ENCODE measurements at places on chromosomes 1 and 21. TPM values are rescaled to one million over a fixed set of nuclear protein-coding genes. Genes with fewer than 3 reads are reported as not detected.

Gene CD1E
- total RNA-seq: not detected

Gene TPTE
- not detected for total RNA-seq

Gene LCE2C
- total RNA-seq: not detected

Gene PFKFB2
- total RNA-seq: 18.2 TPM

Gene LCE3D
- total RNA-seq: not detected

Gene EPHA10
- 0.61 TPM for total RNA-seq

DNA sequence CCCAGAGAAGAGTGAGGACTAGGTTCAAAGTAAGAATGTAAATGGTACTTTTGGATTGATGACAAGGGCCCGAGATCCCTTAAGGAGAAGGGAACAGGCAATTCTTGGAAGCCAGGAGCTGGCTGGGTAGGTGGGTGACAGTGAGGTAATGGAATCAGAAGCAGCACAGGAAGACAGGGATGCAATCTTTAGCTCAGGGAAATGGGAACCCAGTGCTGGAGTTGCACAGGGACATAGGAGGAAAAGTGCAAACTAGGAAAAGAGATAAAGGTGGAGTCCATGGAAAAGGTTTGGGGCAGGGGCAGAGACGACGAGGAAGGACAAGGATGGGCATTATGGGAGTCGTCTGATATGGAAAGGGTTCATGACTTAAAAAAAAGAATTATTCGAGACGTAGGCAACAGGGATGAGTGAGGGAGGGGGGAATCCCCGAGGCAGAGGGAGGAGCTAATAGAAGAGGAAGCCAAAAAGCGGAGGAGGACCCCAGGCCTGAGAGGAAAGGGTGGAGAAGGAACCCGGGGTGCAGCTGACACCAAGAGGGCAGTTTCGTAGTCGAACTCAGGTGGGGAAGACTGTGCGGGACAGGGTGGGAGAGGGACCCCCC is 495 bp downstream of the PI4KB start:
- H3K27me3 ChIP-seq: no peaks in the 10 kb centered on the region
- peak overlapping the region; percentile 87 for H3K27ac ChIP-seq
- H3K36me3 ChIP-seq: no peaks in the 10 kb centered on the region
- H3K4me3 ChIP-seq: peak overlapping the region; percentile 90

GRCh38 chr1:95370691-95371562 is 136.9 kb downstream of the RWDD3 start:
- no peaks in the 10 kb centered on the region for H3K4me1 ChIP-seq
- H3K4me3 ChIP-seq: no peak overlapping the region
- no peaks in the 10 kb centered on the region for H3K36me3 ChIP-seq
- DNase-seq: no peak
- H3K27ac ChIP-seq: no peak overlapping the region
- no peaks in the 10 kb centered on the region for H3K27me3 ChIP-seq

GRCh38 chr1:197515421-197515820 is 247.4 kb downstream of the CRB1 start:
- no peaks in the 10 kb centered on the region for H3K4me1 ChIP-seq
- H3K27me3 ChIP-seq: no peaks in the 10 kb centered on the region
- DNase-seq: no peak
- H3K36me3 ChIP-seq: no peaks in the 10 kb centered on the region
- H3K27ac ChIP-seq: no peak overlapping the region

DNA sequence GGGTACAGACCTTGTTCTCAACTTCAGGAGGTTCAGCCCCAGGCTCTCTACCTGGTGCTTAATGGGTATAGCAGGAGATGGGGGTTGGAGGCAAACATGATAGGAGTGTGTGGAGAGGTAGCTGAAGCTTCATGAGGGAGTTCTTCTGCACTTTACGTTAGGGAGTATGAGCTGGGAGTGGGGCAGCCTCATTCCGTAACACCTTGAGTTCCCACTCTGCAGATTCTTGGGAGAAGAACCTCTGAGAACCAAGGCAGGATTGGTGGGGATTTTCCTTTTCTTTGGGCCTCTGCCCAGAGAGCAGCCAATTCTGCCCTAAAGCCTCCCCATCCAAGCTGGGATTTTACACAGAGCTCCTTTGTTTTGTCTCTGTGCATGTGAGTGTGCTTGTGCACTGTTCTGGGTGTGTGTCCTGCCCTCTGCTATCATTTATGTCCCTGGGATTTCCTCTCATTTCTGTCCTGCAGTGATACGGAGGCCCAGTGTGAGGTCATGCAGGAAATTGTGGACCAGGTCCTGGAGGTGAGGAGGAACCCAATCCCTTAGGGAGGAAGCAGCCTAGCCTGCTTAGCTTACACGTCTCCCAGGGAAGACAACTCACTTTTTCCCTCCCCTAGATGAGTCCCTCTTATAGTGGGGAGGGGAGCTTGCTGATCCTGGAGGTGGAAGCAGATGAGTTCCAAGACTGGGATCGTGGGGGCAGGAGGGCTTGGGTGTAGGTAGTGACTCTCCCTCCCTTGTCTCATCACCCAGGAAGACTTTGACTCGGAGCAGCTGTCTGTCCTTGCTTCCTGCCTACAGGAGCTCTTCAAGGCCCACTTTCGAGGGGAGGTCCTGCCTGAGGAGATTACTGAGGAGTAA is 11.6 kb upstream of the SLC27A3 start:
- H3K27ac ChIP-seq: no peak overlapping the region
- no peak overlapping the region for H3K4me3 ChIP-seq
- H3K36me3 ChIP-seq: peaks cover 52% of the 10 kb centered on the region

DNA sequence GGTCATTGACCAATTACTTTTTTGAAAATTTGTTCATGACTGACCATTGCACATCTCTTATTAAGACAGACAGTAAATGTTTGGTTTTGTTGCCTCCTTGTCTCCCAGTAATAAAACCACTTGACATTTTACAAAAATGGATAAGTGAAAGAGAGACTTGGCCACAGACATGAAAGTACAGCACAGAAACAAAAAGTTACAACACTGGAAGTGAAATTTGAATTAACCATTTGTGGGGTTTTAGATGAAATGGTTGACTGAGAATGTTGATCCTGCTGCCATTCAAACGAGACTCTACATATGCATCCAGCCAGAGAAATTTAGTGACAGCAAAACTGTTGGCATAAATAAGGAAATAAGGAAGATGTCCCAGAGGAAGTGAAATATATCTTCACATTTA is 79.3 kb upstream of the B3GALT2 start:
- no peaks in the 10 kb centered on the region for H3K27me3 ChIP-seq
- peaks cover 1% of the 10 kb centered on the region for H3K36me3 ChIP-seq
- no peak overlapping the region for H3K27ac ChIP-seq
- DNase-seq: no peak
- H3K4me3 ChIP-seq: no peak overlapping the region

- H3K4me3 ChIP-seq: no peak overlapping the region
- H3K27ac ChIP-seq: no peak overlapping the region
- no peaks in the 10 kb centered on the region for H3K36me3 ChIP-seq
- DNase-seq: no peak
- H3K4me1 ChIP-seq: peaks cover 30% of the 10 kb centered on the region
These were observed 497.2 kb upstream of the PKN2 start for GRCh38 chr1:88186911-88187310.

GRCh38 chr1:166089804-166090203 is 77.0 kb downstream of the FAM78B start:
- H3K27me3 ChIP-seq: no peaks in the 10 kb centered on the region
- H3K36me3 ChIP-seq: no peaks in the 10 kb centered on the region
- no peaks in the 10 kb centered on the region for H3K4me1 ChIP-seq
- H3K27ac ChIP-seq: no peak overlapping the region
- DNase-seq: no peak

GRCh38 chr1:32891241-32891570 is 4.9 kb downstream of the HPCA start:
- H3K4me3 ChIP-seq: no peak overlapping the region
- peaks cover 49% of the 10 kb centered on the region for H3K27me3 ChIP-seq
- H3K36me3 ChIP-seq: no peaks in the 10 kb centered on the region

GRCh38 chr1:243421784-243422183 is 165.9 kb downstream of the SDCCAG8 start:
- H3K36me3 ChIP-seq: peaks cover 4% of the 10 kb centered on the region
- H3K4me3 ChIP-seq: peak overlapping the region; percentile 3
- no peak overlapping the region for H3K27ac ChIP-seq

DNA sequence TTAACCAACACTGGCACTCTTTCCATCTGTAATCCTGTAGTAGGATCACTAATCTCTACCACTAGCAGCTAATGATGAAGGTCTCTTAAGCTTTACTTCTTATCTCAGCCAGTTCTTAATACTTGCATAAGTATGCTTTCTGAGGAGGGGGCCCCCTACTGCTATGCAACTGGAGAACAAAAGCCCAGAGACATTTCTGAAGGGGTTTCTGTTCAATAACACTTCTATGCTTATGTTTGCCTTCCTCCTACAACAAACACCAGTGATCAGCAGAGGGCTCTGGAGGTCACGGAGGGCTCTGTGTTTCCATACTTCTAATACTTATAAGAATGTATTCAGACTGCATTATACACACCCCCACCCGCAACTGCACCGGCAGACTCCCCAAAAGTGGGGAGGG is 215.8 kb downstream of the BARHL2 start:
- no peak for DNase-seq
- H3K4me1 ChIP-seq: no peaks in the 10 kb centered on the region
- no peaks in the 10 kb centered on the region for H3K36me3 ChIP-seq
- no peaks in the 10 kb centered on the region for H3K27me3 ChIP-seq
- H3K4me3 ChIP-seq: no peak overlapping the region

DNA sequence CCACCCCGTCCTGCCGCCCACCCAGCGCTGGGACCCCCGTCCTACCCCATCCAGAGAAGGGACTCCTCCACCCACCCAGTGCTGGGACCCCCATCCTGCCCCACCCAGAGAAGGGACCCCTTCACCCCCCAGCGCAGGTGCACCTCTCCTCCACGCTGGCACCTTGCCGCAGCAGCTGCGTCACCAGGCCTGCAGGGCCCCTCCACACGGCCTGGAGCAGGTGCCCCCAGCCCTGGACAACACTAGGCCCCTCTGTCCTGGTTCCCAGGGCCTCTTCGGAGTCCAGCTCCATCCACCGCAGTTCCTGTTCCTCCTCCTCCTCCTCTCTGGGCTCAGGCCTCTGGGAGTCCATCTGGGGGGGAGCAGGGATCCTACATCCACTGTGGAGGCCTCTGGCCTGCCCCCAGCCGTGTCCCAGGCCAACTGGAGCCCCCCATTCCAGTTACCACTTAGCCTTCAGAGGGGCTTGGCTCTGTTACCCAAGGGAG is 378 bp downstream of the ANKRD65 start:
- H3K27me3 ChIP-seq: peaks cover 12% of the 10 kb centered on the region
- H3K4me1 ChIP-seq: no peaks in the 10 kb centered on the region
- H3K4me3 ChIP-seq: no peak overlapping the region
- H3K36me3 ChIP-seq: no peaks in the 10 kb centered on the region
- no peak for DNase-seq

All from B cell (primary cell).